ENCODE measurements at places on chromosomes 11 and 22. TPM values are rescaled to one million over a fixed set of nuclear protein-coding genes. Genes with fewer than 3 reads are reported as not detected.

GRCh38 chr11:61357233-61357893 lies 4.3 kb downstream of the CYB561A3 start:
- no peak for DNase-seq

GRCh38 chr22:43520632-43521039 lies 108.8 kb downstream of the MPPED1 start:
- no peak for DNase-seq

DNA sequence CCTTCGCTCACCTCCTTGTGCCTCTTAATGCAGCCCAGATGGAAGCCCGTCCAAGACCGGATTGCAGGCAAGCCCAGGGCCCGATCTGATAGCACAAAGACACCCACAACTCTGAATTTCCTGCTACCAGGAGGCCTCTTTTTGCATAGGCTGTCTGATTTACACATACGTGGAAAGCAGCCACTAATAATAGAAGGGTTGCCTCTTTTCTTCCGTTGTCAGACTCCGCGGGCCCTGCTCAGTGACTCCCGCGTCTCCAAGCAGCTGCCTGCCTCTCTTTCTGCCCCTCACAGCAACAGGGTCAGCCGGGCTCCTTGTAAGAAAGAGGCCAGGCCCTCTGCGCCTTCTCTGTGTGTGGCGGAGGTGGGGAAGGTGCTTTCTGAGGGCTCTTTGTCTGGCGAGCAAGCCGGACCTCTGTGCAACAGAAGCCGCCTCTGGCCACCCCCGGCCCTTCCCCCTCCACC lies 26.7 kb downstream of the FLI1 start:
- DNase-seq = no peak

DNA sequence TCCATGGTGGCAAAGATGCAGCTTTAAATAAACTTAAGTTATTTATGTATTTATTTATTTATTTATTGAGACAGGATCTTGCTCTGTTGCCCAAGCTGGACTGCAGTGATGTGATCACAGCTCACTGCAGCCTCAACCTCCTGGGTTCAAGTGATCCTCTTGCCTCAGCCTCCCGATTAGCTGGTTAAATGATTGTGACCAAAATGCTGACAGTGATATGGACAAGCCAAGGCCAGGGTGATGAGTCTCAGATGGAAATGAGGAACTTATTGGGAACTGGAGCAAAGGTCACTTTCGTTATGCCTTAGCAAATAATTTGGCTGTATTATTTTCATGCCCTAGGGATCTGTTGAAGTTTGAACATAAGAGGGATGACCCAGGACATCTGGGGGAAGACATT lies 9.3 kb upstream of the LRP5 start:
- no peak for DNase-seq

DNA sequence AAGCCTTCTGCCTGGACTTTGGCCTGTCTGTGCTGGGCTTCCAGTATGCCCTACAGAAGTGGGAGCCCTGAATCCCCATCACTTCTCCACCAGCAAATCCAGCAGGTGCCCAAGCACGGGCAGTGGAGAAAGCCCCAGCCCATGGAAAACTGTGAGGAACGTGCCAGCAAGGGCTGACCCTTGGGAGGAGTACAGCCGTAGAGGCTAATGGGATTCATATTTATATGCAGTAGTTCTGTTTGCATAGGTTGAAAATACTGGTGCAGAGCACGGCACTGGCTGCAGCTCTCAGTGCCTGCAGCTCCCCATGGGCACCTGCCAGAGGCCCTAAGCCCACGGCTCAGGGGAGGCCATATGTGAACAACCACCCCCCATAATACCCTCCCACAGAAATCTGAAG lies 10.1 kb downstream of the NAGA start:
- DNase-seq = no peak

DNA sequence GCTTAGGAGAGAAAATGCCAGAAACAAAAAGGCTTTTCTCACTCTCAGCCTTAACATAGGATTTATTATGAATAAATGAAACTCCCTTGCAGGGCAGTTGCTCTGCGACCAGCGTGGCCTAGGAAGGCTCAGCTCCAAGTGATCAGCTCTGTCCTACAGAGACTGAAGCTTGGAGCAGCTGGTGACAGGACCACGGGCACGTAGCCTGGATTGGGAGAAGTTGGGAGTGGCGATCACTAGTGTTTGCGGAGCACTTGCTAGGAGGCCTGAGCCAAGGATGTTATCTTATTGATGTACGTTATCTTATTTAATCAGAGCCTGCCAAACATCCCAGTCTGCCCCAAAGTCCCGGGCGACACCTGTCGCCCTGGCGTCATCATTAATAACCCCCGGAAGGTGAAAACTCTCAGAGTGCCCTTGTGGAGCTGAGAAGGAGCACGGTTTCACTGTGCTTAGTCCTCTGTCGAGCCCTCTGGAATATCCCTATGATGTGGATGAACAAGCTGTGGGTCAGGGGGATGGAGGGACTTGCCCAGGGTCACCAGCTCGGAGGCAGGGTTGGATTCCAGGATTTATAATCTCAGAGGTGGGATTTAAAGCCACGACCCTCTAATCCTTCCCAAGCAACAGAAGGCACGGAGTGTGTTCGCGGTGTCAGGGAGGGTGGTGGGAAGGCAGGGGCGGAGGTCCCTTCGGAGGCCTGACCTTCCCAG lies 40.8 kb upstream of the SMIM38 start:
- DNase-seq = no peak

DNA sequence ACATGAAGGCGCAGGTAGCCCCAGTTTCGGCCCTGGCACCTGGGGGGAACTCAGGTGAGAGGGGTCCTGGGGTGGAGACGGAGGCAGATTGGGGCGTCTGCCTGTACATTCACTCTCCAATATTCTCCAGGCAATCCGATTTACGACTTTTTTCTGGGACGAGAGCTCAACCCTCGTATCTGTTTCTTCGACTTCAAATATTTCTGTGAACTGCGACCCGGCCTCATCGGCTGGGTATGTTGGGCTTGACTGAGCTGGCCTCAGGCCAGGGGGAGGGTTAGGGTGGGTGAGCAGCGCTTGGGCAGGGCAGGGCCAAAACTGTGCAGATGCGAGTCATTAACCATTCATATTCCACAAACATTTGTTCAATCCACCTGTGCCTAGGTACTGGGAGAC lies 1.7 kb downstream of the TM7SF2 start:
- DNase-seq = no peak

- DNase-seq = no peak
Observed at GRCh38 chr11:73969991-73970800, 12.4 kb downstream of the UCP2 start.

GRCh38 chr22:41206719-41207118 lies 1.6 kb downstream of the L3MBTL2 start:
- no peak for DNase-seq

GRCh38 chr22:50308986-50309600 lies 1.6 kb upstream of the PLXNB2 start:
- no peak for DNase-seq

DNA sequence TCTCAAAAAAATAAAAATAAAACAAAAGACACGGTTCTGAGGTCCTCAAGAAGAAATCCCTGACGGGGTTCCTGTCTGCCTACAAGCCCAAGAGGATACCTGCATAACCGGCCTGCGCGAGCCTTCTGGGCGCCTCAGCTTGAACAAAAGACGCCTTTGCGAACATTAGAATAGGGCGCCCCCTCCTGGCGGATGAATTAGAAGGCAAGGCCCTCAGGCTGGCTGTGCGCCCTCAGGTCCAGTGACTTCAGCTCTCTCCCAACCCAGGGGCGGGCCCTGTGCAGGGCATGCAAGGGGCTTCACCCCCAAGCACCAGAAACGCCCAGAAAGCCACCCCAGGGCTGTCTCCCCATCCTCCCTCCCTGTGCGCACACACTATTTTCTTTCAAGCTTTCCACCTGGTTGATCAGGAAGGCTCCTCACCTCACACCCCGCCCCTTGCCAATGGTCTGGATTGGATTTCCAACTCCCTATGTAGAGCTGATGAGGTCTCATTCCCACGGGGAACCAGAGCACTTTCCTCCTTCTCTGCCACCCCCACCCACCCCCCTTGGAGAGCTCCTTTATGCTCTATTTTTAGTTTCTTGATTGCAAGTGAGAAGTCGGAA lies 273.3 kb downstream of the BUD13 start:
- peak; percentile 78 for DNase-seq

- no peak for DNase-seq
Observed at GRCh38 chr11:18791969-18792628, 501 bp upstream of the PTPN5 start.

- no peak for DNase-seq
Observed at GRCh38 chr22:19393704-19394103, 37.8 kb downstream of the HIRA start.

GRCh38 chr11:35933320-35933871 lies 10.5 kb upstream of the LDLRAD3 start:
- no peak for DNase-seq

DNA sequence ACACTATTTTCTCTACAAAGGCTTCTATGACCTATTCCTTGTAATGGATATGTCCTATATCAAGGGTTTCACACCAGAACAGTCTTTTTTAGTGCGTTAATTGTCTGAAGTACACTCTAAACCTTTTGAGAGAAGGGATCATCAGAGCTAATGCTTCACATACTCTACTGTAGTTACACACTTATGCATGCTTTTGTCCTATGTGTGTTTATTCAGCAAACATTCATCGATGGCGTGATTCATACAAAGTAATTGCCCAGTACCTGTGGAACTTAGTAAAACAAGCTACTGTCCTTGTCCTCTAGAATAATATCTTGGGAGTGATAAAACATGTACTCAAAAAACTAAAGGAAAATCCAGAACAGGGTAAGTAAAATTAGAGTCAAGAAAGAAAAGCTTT lies 139.2 kb downstream of the GUCY1A2 start:
- DNase-seq = no peak

- DNase-seq = no peak
Observed at GRCh38 chr11:119547511-119547910, 124.5 kb upstream of the THY1 start.

DNA sequence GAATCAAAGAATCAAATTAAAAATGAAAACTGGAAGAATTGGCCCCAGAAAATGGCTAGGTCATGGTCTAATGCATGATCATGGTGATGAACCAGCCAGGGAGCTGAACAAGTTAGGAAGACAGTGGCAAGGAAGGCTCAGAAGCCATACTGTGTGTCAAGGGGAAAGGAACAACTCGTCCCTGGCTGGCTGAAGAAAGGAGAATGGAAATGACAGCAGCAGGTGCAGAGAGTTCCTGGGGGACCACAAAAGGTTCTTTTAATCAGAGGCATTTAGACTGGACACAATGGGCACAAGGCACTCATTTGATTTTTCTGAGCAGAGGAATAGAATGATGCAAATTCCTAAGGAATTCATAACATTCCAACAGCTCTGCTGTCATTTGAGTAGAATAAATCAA lies 209.9 kb downstream of the LARGE1 start:
- DNase-seq = no peak

DNA sequence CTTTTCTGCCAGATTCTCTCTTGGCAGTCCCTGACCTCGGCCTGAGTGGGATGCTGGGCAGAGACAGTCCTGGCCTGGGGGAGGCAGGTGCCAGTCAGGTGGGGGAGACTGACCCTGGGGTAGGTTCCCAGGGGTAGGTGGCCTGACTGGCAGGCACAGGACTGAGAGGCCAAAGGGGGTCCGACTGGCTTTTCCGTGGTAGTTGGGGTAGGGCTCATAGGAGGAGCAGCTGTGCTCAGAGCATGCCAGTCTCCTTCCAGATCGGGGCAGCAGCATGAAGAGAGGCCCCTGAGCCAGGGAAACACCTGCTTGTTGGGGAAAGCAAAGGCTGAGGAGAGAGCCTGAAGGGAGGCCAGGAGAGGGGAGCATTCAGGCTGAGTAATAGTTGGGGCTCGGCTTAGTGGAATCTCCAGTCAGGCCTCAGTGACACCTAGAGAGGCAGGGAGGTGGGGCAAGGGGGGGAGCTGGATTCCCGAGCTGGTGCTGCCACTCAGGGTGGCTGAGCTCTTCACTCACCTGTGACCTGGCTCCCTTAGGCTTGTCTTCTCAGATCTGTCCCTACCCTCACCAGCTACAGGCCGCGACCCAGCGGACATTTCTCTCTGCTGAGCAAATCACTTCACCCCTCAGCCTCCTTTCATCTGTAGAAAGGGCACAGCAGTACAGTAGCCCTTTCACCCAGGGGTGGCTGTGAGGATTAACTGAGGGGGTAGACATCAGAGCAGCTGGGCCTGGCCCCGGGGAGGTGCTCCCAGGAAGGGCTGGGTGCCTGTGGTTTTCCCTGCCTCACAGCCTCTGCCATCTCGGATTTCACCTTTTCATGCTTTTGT lies 26.2 kb downstream of the MCM5 start:
- DNase-seq = peak; percentile 22

- no peak for DNase-seq
Observed at GRCh38 chr11:32826113-32826512, 3.6 kb upstream of the PRRG4 start.

DNA sequence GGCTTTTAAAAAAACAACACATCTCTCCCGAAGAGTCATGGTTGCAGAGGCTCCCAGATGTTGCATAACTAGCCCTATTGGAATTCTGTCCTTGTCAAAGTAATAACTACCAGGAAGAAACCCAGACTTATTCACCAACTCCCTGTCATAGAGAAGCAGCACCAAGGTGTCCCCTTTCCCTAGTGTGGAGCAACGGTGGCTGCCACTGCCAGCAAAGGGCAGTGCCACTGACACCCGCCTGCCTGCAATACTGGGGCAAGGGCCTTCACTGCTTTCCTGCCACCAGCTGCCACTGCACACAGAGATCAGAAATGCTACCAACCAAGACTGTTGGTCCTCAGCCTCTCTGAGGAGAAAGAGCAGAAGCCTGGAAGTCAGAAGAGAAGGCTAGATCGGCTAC lies 27.3 kb downstream of the NAP1L4 start:
- DNase-seq = no peak

- peak; percentile 91 for DNase-seq
Observed at GRCh38 chr11:66744485-66745355, 15.7 kb upstream of the SPTBN2 start.

DNA sequence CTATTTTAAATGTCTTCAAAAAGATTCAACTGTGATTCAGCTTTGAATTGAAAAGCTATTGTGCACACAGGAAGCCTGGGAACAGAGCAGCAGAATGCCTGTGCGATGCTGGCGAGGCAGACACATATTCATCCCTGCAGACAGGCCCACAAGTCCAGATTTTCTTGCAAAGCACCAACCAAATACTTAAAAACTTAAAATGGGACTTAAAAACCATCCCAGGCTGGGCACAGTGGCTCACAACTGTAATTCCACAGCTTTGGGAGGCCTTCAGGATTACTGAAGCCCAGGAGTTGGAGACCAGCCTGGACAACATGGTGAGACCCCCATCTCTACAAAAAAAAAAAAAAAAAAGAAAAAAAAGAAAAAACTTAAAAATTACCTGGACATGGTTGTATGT lies 122.6 kb upstream of the SERPIND1 start:
- no peak for DNase-seq

- DNase-seq = no peak
Observed at GRCh38 chr22:44745853-44746789, 6.3 kb upstream of the ARHGAP8 start.

GRCh38 chr11:108618529-108618928 lies 25.0 kb upstream of the EXPH5 start:
- DNase-seq = no peak

The TMEM191C gene
- total RNA-seq = 1.4 TPM

The KDM4D gene
- total RNA-seq = 1.1 TPM

The OR10G4 gene
- total RNA-seq = not detected

The SYCE3 gene
- total RNA-seq = 1.2 TPM

The MMP8 gene
- total RNA-seq = not detected

The CNGA4 gene
- not detected for total RNA-seq

The ST14 gene
- total RNA-seq = 24.8 TPM

The SCGB1D2 gene
- total RNA-seq = not detected

The INS gene
- not detected for total RNA-seq

The ENTHD1 gene
- not detected for total RNA-seq

The SMIM35 gene
- total RNA-seq = not detected

The BEST1 gene
- total RNA-seq = 3.2 TPM
